ENCODE measurements at places on chromosomes 7 and 10.

DNA sequence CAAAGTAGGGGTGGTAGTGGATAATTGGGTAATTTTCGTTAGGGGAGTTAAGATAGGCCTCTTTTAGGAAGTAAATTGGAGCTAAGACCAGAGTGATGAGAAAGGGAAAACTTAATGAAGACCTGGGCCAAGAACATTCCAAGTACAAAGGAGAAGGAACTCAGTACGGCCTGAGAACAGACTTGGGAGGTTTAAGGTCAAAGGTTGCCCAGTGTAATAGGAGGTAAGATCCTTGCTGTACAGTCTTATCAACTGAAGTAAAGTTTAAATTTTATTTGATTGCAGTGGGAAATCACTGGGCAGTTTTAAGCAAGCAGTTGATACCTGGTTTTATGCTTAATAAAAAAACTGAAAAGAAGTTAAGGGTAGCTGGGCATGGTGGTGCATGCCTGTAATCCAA is 76.4 kb downstream of the MPLKIP start:
- no peak for DNase-seq

DNA sequence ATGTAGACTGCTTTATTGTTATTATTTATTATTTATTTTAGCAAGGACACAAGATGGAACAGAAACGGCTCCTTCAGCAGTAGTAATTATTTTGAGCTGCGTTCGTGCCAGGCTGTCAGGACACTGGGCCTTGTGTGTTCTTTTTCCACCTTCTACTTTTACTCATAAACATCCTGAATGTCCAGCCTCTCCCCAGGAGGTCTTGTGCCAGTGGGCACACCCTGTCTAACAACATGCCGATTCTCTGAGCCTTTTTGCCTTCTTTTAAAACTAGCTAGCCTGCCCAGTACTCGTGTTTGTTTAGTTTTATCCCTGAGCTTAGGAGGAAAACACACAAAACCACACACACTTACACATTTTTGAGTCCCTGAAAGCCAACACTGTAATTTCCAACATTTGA is 1.2 kb downstream of the SCIN start:
- DNase-seq = no peak

- no peak for DNase-seq
Measured at GRCh38 chr7:140081774-140082425, 19.1 kb upstream of the PARP12 start.

DNA sequence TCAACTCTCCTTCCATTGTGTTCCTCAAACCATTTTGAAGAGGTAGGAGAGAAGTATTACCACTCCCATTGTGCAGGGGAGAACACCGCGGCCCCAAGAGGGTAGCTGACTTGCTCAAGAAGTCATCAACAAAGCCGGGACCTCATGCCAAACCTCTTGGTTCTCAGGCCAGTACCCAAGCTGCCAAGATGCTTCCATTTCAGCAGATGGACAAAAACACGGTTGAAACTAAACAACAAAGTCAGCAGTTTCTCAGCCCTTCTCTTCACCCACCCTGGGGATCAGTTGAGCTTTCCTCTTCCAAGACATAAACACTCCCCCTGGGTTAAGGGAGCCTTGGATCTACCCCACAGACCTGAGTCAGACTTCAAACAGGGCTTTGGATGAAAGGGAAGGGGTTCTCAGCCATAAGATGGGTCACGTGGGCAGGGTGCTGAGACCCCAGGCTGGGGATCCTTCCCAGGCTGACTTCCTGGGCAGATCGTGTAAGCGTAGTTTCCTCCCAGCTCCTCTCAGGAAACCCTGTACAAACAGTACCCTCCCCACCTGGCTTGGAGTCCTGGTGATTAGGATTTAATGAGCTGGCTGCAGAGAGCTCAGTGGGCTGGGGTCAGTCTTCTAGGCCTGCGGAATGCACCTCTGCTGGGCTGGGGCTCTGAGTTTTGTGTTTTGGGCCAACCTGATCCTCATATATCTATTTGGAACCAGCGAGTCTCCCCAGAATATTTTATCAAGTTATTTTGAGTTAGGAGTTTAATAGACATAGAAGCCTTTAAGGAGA is 27.3 kb downstream of the EMX2 start:
- no peak for DNase-seq

GRCh38 chr10:124341768-124342135 is 77.0 kb downstream of the OAT start:
- DNase-seq = no peak

GRCh38 chr10:1638889-1639419 is 98.4 kb downstream of the ADARB2 start:
- DNase-seq = no peak

GRCh38 chr10:73060738-73061635 is 35.7 kb downstream of the P4HA1 start:
- DNase-seq = no peak

DNA sequence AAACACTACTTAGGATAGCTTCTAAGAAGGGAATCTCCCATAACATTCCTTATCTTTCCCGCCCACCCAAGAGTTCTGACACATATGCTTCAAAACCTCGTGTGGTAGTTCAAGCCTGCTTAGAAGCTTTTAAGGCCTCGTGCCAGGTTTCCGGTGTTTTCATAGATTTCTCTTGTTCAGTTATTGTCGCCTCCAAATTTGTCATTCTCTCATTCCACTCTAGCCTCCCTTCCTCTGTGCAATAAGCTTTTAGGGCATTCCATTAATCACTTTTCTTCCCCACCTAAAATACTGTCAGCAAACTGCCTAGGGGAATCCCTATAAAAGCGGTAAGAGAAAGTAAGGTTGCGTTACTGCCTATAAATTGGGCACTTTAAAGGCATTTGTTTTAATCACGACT is 718 bp upstream of the BPGM start:
- no peak for DNase-seq

DNA sequence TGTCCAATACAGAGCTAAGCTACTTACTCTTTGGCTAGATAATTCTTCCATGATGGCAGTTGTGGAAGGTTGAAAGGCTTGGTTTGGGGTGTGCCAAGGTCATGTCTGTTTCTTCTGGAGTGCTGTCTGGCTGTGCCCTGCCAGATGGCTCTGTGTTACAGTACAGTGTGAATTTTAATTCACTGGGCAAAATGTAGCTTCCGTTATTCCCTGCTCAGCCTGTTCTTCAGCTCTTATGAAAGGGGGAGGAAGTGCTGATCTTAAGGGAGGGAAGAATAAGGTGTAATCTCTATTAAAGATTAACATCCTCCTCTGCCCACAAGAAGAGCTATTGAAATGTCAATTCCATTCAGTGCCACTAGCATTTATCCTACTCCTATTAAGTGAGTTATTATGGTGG is 52.2 kb downstream of the SND1 start:
- DNase-seq = no peak

- DNase-seq = no peak
Measured at GRCh38 chr10:4068629-4069028, 283.6 kb upstream of the KLF6 start.

- DNase-seq = no peak
Measured at GRCh38 chr10:44567471-44567870, 182.6 kb upstream of the CXCL12 start.

DNA sequence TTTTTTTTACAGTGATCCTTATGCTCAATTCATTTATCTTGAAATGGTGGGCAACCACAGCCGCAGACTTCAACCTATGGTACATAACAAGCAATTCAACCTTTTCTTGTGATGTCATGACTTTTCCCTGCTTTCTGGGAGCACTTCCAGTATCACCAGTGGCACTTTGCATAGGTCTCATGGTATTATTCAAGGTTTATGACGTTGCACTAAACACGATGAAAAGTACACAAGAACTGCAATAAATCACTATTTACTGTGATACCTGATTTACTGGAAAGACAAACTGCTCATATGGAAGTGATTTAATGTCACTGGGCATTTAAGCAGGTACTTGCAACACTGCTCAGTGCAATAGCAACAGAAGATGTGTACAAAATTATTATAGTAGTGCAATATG is 251.7 kb upstream of the CXCL12 start:
- DNase-seq = no peak

Measured in activated CD8-positive, alpha-beta memory T cell treated with anti-CD3 and anti-CD28 coated beads for 1 hour (primary cell).